CD4-positive, alpha-beta memory T cell (primary cell): ENCODE measurements at places on chromosomes 16 and 17. TPM values are rescaled to one million over a fixed set of nuclear protein-coding genes. Genes with fewer than 3 reads are reported as not detected.

GRCh38 chr16:75138636-75139035, 9.7 kb upstream of the ZFP1 start:
- no peak for DNase-seq

GRCh38 chr16:83681381-83681956, 126.3 kb upstream of the HSBP1 start:
- no peak for DNase-seq

DNA sequence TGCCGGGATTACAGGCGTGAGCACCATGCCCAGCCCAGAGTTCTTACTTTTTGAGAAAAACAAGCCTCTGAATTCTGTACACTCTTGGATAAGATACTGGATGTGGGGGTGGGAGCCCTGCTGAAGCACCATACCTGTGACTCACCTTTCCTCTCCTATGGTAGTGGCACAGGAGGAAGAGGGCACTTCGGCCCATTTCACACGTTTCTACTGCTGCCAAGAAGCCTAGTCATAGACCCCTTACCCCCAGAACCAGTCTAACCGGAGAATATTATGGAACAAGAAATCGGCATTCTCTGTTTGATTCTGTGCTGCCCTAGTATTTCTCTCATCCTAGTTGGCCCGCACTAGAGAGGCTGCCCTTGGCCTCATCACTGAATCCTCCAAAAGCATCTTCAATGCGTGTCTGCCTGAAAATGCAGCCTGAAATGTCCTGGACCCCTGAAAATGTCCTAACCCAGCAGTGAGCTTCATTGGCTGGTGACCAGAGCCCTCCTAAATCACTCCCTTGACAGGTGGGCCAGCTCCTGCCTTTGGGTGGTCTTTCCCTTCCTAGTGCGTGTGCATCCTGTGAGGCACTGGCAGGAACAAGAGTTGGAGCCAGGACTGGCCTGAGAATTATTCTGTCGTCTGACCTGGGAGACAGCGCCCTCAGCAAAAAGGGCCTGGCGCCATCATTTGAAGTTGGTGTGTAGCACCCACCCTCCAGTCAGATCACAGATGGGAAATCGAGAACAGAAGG, 37.9 kb downstream of the NDEL1 start:
- no peak for DNase-seq

The KRT9 gene
- polyA plus RNA-seq, result not detected

The ADGRG3 gene
- not detected for polyA plus RNA-seq

The PRCD gene
- polyA plus RNA-seq, result not detected
